ENCODE measurements at places on chromosomes 4 and X. TPM values are rescaled to one million over a fixed set of nuclear protein-coding genes. Genes with fewer than 3 reads are reported as not detected.

The SPATA18 gene
- 9.7 TPM for polyA plus RNA-seq

GRCh38 chr4:84971319-84971932 lies 4.9 kb upstream of the WDFY3 start:
- DNase-seq, result no peak

GRCh38 chr4:39698424-39699009 lies 581 bp downstream of the UBE2K start:
- no peak for DNase-seq

The EREG gene
- polyA plus RNA-seq, result 1.8 TPM

GRCh38 chr4:122930862-122931261 lies 8.5 kb upstream of the NUDT6 start:
- DNase-seq, result no peak

- DNase-seq, result no peak
Measured at GRCh38 chrX:152925835-152926234, 28.0 kb downstream of the ZNF185 start.

GRCh38 chr4:108054025-108054638 lies 64.4 kb downstream of the HADH start:
- no peak for DNase-seq

DNA sequence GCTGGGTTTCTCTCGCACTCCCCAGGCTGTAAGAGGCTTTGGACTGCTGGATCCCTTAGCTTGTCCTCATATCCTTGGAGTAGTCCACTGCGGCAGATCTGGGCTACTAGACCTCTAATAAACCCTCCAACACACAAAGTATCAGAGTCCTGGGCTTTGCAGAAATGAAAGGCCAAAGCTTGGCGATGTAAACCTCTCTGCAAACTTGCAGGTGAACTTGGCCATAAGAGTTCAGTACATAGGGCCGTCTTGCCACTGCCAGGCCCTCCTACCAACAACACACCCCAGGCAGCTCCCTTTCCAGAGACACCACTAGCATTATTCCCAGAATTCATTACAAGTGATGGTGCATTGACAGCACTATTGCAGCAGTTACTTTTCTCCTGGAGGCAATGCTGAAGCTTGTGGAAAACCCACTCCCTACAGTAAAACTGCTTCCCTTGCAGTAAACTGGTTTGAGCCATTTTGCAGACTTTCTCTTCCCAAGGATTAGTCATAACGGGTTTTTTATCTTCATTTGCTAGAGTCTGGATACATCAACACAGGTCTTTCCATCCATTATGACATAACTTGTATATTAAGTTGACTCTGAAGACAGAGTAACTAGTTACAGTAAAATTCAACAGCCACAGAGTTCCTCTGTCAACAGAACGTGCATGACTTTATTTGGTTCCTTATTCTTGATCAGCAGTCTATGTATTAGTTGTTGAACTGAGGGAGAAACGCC lies 2.4 kb downstream of the ANKRD50 start:
- DNase-seq, result no peak

- no peak for DNase-seq
Measured at GRCh38 chr4:53734584-53735353, 143.5 kb upstream of the LNX1 start.
